ENCODE measurements at places on chromosomes 1 and 21. TPM values are rescaled to one million over a fixed set of nuclear protein-coding genes. Genes with fewer than 3 reads are reported as not detected.

Gene C8A
- polyA plus RNA-seq, result not detected

Gene SPRR1B
- polyA plus RNA-seq, result not detected

Gene UBIAD1
- polyA plus RNA-seq, result 10.0 TPM

Gene SKI
- polyA plus RNA-seq, result 9.0 TPM

Gene TMEM61
- polyA plus RNA-seq, result not detected

Gene GPR3
- polyA plus RNA-seq, result 1.3 TPM

Gene INKA2
- 2.3 TPM for polyA plus RNA-seq

Gene ACAP3
- polyA plus RNA-seq, result 24.8 TPM

All from AG04450 (cell line).